ENCODE measurements at places on chromosomes 6 and 20.
A peak's percentile ranks its signal among the peaks of the same experiment; 100 is the strongest.

GRCh38 chr6:75735491-75736186 is 13.4 kb upstream of the MYO6 start:
- no peak for DNase-seq

- no peak for DNase-seq
Measured at GRCh38 chr6:12163744-12164507, 126.2 kb upstream of the EDN1 start.

GRCh38 chr6:95574811-95575210 is 2.5 kb upstream of the MANEA start:
- DNase-seq, result no peak

- DNase-seq, result no peak
Measured at GRCh38 chr20:17806739-17807441, 107.1 kb downstream of the BANF2 start.

- no peak for DNase-seq
Measured at GRCh38 chr6:51463321-51463720, 624.1 kb downstream of the PKHD1 start.

DNA sequence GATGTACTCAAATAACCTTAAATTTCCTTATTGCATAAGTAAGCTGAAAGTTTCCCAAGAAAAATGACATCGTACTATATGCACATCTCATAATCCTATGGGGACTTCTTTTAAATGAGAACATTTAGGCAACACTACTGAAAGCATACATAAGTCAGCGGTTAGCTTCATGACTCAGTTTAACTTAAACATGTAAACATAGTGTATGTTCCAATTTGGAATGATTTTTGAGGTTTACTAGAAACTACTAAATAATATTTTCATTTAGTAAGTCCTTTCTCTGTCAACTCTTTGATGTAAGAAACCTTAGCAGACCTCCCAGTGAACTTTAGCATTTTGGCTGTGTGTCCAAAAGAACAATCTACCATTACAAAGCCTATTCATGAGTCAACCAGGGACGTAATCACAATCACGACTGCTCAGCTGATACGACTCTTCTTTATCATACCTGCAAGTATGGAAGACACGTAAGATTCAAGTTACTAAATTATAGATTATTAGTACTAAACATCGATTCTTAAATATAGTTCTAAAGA is 19.3 kb downstream of the HIVEP2 start:
- no peak for DNase-seq

DNA sequence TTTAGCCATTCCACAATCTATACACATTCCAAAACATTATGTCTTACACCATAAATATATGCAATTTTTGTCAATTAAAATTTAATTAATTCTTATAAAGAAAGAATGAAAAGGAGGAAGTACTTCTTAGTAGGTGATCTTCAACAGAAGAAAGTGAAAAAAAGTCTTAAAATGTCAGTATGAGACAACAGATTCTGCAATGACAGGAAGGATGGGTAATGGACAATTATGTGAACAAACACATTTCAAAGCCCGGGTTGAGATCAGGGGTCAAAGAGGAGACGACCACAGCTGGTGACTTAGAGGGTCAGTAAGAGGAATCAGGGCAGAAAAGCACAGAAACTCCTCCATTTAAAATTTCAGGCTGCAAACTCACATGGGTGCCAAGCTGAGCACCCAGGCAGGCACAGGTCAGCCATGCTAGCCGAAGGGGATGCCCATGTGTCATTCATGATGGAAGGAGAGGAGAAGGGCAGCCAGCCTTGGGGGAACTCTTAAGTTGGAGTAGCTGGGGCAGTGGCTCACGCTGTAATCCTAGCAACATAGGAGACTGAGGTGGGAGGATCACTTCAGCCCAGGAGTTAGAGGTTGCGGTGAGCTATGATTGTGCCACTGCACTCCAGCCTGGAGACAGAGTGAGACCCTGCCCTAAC is 11.0 kb downstream of the VSX1 start:
- no peak for DNase-seq

GRCh38 chr20:5100684-5101347 is 18.9 kb downstream of the PCNA start:
- peak; percentile 67 for DNase-seq

DNA sequence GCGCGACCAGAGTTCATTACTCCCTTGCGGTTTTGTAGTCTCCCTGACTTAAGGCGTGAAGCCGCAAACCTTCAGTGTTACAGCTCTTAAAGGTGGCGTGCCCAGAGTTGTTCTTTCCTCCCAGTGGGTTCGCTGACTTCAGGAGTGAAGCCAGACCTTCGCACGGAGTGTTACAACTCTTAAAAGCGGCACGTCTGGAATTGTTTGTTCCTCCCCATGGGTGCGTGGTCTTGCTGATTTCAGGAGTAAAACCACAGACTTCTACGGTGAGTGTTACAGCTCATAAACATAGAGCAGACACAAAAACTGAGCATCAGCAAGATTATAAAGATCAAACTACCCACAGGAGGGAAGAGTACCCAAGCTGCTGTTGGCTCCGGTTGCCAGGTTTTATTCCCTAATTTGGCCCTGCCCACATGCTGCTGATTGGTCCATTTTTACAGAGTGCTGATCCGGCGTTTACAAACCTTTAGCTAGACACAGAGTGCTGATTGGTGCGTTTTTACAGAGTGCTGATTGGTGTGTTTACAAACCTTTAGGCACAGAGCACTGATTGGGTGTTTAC is 10.4 kb downstream of the TMEM14C start:
- no peak for DNase-seq

DNA sequence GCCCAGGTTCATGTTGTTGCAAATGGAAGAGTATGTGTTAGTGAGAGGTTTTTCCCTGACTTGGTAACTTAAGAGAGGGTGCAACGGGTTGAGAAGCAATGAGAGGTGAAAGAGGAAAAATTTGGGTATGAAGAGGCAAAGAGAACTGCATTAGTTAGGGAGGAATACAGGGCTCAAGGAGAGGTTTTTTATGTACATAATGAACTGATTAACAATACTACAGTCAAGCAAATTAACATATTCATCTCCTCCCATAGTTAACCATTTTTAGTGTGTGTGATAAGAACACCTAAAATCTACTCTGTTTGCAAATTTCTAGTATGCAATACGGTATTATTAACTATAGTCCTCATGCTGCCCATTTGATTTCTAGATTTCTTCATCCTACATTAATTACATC is 79.5 kb upstream of the HTR1E start:
- DNase-seq, result no peak

DNA sequence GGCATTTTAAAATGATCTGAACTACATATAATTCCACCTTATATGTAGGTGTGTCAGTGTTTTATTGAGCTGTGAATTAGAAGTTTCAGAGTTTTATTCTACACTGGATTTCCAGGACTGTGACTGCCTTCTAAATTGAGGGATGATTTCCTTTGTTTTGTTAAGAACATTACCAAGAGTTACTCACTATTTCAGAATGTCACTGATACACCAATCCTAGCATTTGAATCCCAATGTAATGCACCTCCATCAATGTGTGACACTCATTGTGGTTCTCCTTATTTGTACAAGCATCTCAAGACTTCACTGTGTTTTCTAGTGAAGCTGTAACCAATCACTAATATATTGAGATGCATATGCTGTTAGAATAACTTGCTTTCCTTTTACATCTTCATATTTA is 86.8 kb downstream of the PLCB1 start:
- no peak for DNase-seq

- DNase-seq, result no peak
Measured at GRCh38 chr6:158467923-158468322, 92.0 kb upstream of the TMEM181 start.

DNA sequence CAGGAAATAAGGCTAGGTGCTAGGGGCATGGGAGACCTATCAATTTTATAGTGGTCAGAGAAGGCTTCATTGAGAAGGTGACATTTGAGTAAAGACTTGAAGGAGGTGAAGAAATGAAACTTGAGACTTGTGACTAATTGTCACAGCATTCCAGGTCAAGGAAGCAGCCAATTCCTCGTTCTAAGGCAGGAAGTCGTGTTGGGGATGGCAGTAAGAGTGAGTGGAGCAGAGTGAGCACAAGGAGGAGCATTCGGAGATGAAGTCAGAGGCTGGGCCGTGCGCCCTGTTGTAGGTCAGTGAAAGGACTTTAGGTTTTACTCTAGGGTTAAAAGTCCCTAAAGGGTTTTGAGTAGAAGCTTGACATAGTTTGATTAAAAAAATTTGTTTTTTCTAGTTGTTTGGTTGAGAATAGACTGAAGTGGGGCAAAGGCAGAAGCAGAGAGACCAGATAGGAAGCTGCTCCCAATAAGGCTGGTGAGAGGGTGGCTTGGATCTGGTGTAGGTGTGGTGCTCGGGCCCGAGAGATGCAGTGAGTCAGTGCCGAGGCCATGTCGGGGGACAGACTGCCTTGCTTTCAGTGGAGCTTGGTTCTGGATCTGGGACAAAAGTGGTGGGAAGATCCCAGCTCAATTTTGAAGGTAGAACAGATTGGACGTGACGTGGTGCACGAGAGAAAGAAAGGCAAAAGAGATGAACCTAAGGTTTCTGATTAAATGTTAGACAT is 2.6 kb upstream of the RSPH3 start:
- DNase-seq, result no peak

DNA sequence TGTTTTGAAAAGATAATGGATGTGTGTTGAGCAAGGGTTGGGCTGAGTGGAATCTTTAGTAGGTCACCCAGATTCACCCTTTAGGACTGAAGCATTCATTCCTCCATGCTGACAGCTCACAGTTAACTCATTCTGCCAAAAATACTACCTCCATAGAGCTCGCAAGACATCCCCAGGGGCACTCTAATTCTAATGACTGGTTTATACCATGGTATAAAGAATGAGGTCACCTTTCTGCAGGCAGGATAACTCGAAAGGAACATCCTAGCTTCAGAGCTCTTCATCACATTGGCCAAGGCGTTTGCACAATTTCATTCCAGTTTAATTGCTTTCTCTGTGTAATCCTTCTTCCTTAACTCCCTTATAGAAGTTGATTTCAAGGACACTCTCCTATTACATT is 1257.2 kb upstream of the EYS start:
- DNase-seq, result no peak

DNA sequence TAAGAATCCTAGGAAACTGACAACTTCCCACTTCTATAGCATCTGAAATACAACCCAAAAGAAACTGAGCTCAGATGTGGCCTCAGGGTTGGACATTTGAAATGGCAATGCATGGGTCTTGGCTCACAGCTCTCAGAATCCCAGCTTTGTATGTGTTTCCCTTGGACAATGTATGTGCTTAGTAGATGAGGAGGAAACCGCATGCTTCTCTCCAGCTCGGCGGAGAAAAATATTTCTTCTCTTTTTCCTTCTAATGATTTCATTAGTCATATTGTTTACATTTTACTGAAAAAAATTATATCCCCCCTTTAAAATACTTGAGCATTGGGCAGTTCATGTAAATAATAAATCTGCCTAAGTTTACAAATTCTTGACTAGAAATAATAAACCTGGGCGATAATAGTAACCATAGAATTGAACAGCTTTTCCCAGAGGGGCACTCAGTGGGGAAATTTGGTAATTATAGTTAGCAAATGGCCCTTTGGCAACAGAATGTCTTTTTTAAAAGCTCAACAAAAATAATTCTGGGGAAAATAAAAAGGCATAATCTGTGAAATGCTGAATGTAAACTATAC is 55.3 kb downstream of the PFDN4 start:
- no peak for DNase-seq

DNA sequence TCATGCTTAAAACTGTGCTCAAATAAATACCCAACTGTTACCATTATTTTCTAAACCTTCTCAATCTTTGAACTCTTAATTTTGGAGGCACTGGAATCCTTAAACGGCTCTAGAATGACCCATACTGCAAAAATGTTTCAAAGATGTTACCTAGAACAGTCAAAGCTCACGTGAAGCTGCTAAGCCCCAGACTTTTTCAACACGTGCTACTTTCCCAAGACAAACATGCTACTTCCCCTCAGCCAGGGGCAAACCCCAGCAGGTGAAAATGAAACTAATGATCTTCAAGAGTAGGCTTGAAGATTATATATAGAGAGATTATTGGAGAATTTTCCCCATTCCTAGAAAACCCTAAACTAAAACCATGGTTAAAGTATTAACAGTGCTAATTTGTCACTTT is 28.1 kb downstream of the HUS1B start:
- no peak for DNase-seq

DNA sequence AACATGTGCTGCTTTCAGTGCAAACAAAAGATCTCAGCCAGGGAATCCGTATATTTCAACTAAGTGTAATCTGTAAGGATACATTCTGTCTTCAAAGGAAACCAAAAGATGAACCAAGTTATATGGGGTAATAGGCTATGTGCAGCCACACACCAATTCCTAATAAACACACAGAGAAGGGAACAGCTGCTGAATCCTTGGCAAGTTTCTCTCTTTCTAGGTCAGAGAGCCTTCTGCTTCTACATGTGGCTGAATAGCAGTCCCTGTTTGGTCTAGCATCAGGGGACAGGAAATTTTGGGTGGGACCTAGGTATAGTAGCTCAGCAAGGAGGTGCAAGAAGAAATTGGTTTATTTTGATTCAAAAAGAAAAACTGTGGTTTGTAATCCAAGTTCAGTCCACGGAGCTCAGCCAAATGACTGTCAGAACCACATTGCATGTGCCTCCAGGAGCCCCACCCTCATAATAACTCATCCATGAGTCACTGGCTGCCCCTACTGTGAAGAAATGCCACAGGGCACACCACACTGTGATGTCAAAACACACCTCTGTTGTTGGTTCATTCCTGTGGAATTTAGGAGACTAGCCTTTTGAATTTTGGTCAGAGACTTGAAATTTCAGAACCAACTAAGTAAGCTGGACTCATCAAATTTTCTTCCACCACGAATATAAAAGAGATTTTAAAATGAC is 21.1 kb downstream of the SPTLC3 start:
- DNase-seq, result no peak

DNA sequence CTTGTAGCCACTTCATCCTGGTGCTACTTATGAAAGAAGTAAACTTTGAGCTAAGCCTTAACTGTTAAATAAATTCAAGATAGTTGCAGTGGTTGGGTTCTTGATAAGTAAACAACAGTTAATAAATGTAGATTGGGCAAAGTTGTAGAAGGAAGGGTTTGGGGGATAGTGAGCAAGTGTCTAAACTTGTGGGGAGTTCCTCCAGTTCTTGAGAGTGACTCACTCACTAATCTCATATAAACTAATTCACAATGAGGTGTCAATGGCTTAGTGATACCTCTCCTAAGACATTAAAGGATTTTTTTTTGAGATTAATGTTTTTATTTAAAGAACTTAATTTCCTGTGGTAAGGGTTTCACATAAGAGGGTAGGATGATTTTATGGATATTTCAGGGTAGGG is 507.4 kb downstream of the BMP2 start:
- DNase-seq, result no peak

- DNase-seq, result no peak
Measured at GRCh38 chr6:40349901-40350746, 237.0 kb downstream of the LRFN2 start.

DNA sequence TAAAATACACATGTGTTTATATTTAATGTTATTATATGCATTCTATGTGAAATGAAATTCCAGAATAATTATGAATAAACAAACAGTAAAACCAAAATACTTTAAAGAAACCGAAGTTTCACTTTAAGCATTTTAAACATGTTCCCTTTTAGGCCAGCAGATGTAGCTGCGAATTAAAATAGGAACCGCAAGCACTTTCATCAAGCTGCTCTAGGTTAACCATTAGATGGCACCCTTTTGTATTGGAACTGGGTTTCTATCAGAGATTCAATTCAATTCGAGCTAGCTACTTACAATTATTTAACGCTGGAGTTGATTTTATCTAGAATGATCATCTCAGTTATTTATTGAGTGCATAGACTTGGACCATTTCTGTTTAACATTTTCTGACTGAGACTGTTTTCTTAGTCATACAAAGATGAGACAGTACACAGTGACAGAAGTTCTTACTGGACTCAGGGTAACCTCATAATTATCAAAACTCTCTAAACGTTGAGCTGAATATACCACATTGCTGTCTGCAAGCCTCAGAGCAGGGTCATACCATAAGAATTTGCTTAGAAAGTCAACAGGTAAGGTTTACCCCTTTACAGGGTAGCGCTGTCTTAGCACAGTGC is 8.5 kb downstream of the TMEM242 start:
- DNase-seq, result no peak

Measured in stimulated activated CD4-positive, alpha-beta T cell treated with anti-CD3 and anti-CD28 coated beads, Interleukin-15, amount 100 ng/mL, for 1 hour (primary cell).